HFFc6 (cell line): ENCODE measurements at places on chromosomes 12 and 14.

DNA sequence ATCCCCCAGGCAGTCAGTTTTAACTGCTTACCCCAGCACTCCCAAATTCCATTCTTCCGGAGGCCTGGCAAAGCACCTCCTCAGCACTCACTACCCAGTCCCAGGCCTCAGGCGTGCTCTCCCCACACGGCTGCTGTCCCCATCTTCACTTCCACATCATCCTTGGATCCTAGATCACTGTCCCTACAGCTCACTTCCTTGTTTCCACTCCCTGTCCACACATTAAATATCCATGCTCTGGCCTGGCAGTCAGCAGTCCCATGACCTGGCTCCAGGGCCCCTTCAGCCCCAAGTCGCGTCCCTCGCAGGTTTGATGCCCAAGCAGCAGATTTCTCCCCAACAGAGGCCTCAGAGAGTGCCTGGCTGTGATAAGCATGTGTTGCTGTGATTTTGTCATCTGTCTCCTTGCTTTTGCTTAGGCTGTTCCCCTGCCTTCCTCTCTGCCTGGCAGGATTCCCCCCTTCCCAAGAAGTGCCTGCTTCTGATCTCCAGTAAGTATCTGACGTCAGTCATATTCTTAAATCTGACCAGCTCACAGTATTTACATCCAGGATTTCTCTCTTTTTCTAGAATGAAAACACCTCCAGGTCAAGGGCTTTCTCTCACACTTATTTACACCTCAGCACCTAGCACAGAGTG, 241.7 kb downstream of the ZFP36L1 start:
- no peak for DNase-seq

DNA sequence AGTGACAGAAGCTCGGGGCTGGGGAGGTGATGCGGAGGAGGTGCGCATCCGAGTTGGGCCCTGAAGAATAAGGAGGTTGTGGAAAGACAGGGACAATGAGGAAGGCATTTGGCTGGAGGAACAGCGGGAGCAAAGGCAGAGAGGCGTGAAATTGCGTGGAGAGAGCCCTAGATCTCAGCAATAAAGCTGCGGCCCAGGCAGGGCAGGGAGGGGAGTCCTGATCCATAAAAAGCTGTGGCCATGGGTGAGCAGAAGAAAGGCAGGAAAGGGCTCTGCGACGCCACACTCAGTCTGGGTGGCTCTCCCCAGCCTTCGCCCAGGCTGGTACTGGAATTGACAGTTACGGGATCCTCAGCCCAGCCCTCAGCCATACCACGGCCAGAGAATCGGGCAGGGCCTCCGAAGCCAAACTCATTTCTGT, 2.2 kb downstream of the FIGNL2 start:
- no peak for DNase-seq

DNA sequence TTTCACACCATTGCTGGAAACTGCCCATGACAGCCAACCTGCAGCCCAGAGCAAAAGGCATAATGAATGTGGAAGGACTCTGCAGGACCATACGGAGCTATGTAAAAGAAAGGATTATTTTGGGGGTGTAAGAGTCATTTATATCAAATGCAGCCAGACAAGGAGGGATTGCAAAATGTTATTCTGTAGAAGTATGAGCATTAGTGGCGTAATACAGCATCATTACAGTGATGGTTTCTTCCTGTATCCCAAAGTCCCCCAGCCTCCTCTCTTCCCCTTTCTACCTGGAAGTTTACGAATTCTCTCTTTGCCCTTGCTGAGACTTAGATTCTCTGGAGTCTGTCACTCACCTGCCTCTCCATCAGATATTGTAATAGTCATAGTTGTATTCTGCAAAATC, 89.9 kb downstream of the BORCS5 start:
- no peak for DNase-seq

- DNase-seq = no peak
Measured at GRCh38 chr12:108455706-108456105, 59.4 kb upstream of the FICD start.

DNA sequence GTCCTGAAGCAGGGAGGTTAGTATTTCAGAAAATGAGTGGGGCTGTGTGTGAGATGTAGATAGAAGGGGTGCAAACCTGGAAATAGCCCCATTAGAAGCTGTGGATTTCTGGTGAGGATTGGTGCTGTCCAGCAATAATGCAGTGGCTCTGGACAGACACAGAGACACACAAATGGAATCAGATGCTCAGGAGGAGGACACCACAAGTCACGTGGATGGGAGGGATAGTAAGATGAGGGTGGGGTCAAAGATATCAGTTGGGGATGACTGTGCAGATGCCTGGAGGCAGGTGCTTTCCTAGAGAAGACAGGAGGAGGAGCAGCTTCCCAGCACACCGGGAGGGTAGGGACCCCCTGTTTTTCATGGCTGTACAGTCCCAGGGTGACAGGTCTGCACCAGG, 136.5 kb downstream of the PLXNC1 start:
- no peak for DNase-seq
